ENCODE measurements at places on chromosomes 16 and 17. TPM values are rescaled to one million over a fixed set of nuclear protein-coding genes. Genes with fewer than 3 reads are reported as not detected.

GDPD1 gene
- total RNA-seq, result 2.6 TPM

CRLF3 gene
- total RNA-seq, result 22.5 TPM

DNA sequence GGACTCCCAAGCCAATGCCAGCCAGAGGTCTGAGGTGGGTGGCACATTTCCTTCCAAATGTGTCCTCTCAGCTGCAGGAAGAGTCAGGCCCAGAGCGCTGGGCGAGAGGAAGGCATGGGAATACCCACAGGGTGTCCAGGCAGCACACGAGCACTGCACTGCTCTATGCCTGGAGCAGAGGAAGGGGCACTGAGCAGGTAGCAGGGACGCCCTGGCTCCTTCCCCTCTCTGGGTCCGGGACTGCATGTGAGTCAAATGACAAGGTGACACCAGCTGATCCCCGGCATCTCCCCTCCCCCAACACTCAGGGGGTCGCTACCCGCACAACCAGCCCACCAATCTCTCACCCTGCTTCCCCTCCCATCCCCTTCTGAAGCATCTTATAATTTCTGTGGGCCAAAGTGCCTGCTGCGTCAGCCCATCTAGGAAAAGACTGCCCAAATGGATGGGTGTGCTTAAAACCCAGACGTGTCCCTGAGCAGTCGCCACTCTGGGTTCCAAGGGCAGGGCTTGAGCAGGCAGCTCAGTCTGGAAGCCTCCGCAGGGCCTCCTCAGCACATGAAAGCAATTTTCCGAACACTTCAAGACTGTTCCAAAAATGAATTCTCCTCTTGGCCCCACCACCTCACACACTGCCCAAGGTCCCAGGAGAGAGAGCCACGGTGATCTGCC is 12.0 kb upstream of the BCAR1 start:
- no peak for DNase-seq

GRCh38 chr17:77391668-77392375 is 251.1 kb downstream of the SEC14L1 start:
- DNase-seq, result peak; percentile 93

DNA sequence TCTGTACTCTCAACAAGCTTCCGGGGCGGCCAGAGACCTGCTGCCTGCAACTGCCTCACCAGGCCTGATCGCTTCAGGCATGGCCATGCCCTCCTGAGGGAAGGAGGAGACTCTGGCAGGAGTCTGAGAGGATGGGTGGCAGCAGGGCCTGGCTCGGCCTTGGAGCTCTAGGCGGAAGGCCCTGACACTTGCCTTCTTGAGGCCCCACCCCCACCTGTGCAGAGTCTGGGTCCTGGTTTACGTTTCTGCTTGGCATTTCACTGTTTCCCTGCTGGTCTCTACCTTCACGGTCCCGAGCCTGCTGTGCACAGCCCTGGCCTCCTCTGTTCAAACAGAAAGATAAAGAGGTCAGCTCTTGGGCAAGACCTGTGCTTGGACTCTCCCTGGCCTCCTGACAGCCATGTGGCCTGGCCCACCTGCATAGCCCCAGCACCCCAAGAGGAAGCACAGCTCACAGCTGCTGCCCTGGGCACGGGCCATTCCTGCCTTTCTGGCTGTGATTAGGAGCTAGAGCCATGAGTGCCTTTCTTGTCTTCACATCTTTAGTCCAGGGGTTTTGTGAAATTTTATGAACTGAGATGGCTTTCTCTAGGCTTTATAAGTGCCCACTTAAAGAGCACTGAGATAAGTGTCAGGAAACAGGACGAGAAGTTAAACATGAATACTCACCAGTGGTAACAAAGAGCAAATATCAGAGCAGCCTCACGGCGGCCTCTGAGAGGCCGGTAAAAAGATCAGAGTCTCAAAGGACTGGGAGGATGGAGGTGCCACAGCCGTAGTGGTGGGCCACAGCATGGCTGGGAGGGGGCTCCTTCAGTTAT is 25.6 kb upstream of the MTSS2 start:
- DNase-seq, result no peak

- DNase-seq, result no peak
Measured at GRCh38 chr16:87094556-87094865, 222.7 kb downstream of the C16orf95 start.

- no peak for DNase-seq
Measured at GRCh38 chr17:50848039-50848438, 12.7 kb downstream of the WFIKKN2 start.

DNA sequence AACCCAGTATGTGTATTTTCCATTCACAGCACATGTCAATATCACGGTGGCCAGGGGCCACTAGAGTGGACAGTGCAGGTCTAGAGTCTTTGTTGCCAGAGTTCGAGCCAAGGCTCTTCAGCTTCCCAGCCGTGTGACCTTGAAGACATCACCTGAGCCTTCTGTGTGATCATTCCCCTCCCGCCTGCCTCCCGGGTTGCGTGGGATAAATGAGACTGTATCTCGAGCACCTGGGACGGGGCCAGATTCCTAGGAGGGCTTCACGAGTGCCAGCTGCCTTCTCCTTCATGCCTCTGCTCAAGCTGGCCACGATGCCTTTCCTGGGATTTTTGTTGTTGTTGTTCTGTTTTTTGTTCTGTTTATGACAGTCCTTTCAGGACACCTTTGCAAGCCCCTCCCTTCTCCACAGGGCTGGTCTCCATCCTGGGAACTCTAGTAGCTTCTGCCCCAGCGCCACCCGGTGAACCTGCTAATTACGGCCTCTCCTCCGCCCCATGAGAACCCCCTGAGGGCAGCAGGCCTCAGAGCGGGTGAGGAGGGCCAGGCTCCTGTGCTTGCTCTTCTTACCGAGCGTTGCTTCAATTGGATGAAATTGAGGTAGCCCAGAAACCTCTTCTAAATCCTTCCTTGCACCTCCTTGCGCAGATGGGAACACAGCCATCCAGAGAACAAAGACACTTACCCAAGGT is 3.9 kb downstream of the SPNS2 start:
- DNase-seq, result no peak

GRCh38 chr17:49748791-49749190 is 15.1 kb downstream of the FAM117A start:
- no peak for DNase-seq

DNA sequence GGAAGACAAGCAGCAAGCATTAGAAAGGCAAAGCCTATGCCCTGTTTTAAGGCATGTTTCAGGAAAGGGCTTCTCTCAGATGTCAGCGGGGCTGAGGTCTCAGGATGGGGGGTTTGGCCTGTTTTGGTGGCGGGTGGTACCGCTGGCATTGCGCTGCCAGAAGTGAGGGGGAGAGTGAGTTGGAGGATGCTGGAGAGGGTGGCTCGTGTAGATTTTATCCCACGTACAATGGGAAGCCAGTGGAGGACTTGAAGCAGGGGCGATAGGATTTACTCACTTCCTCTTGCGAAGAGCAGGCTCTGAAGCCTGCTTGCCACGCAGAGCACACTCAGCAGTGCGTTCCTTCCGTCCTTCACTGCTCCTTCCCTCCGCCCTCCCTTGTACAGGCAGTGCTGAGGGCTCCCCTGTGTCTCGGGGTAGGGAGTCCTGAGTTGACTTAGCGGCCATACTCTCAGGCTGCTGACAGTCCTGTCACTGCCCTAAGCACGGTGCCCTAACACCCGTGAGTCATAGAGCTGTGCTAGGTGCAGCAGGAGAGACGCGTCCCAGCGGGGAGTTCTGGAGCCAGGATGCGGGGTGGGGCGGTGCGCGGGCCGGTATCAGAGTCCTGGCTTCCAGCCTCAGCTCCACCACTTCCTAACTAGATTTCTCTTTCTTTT is 113.1 kb downstream of the SNX29 start:
- DNase-seq, result peak; percentile 58

- DNase-seq, result no peak
Measured at GRCh38 chr17:82799591-82799990, 40.2 kb downstream of the ZNF750 start.

GRCh38 chr16:66275775-66276428 is 90.6 kb upstream of the CDH5 start:
- peak; percentile 69 for DNase-seq

- DNase-seq, result no peak
Measured at GRCh38 chr16:57912529-57913260, 58.2 kb downstream of the CNGB1 start.

DNA sequence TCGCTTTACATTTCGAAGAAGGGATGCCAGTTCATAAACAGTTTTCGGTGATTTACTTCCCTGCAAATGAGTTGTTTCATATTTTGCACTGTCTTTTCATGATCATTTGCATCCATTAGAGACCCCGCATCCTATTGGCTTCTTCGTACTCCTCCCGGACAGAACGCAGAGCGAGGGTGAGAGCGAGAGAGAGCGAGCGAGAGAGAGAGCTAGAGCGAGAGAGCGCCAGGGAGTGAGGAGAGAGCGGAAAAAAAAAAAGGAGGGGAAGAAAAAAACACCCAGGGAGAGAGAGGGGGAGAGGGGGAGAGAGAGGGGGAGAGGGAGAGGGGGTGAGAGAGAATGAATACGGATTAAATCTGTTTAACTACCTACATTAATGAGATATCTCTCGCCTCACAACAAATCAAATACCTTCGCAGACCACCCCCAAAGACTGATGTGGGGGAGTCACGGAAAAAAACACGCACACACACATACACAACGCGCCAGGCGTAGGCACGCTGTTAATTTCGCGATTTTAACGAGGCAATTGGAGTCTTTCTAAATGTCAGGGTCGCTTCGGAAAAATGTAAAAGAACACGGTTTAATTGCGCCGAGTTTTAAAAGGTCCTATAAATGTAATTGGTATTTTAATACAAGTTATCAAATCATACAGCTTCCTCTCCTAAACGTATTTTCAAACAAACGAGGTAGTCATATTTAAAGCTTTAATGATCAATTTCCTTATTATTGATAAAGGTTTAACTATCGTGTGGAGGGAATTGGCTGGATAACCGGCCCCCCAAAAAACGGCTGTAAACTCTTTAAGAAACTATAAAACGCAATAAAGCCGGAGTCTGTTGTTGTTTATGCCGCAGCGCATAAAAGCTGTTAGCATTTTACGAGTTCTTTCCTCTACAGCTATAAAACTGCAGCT is at the start of gene HOXB8:
HOXB8 (minus strand) TSS at position 246 of the 916 bp plus-strand sequence. CDS start 588 bp downstream, outside the sequence.
- no peak for DNase-seq

- peak; percentile 46 for DNase-seq
Measured at GRCh38 chr17:64073771-64074703, 53.6 kb upstream of the ICAM2 start.
